Fibroblast of pulmonary artery (primary cell): ENCODE measurements at places on chromosomes 13 and 19.

GRCh38 chr19:43316591-43317319 lies 36.7 kb upstream of the CD177 start:
- peak; percentile 11 for DNase-seq

GRCh38 chr13:107801621-107802020 lies 413.7 kb downstream of the LIG4 start:
- DNase-seq: no peak

DNA sequence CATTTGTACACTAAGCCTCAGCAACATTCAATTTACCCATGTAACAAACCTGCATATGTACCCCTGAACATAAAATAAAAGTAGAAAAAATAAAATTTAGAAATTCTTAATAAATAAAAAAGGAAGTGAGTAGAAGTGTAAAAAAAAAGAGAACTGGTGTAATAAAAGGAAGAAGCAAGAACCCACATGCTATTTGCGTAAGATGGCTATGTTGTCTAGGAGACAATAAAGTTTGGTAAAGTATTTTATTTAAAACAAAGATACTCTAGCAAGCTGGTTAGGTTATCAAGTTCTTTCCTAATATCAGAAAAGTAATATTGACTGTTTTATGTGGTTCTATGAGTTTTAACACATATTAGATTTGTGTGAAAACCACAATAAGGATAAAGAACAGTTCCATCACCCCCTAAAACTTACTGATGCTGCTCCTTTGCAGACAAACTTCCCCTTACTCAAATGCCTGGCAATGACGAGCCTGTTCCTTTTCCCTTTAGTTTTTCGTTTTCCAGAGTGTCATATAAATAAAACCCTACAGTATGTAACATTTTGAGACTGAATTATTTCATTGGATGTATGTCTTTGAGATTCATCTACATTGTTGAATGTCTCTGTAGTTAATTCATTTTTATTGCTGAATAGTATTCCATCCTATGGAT lies 98.9 kb downstream of the TNFSF13B start:
- DNase-seq: no peak

DNA sequence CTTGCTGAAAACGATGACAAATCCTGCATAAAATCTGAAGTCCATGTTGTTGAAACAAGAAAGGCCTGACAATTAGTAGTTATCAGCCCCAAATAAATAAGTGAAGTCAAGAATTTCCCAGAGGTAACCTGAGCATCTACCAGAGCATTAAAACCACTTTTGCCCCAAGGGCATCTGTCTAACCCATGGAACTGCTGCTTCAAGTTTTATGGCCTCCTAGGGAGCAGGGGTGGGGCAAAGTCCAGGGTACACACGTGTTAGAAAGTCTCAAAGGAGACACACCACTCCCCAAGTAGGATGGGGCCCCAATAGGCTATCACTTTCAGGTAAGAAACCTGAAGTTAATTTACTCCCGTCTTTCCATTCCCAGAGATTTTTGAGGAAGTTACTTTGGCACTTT lies 81.1 kb downstream of the CACNA1A start:
- no peak for DNase-seq

GRCh38 chr13:34416971-34417380 lies 525.1 kb upstream of the NBEA start:
- DNase-seq: peak; percentile 80

DNA sequence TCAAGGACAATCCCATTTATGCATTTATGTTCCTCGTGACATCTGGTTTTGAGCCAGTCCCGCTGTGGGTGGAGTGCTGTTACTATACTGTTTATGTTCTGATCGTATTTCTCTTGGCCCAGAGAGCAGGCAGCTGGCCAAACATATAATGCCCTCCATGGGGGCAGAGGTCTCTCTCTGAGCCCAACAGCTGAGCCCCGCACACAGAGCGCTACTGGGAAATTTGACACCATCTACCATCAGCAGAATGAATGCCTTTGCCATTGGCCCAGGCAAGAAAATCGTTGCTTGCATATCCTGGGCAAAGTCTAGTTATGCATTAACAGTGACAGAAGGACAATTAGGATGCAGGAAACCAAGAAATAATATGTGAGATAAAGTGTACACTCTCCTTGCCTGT lies 126.8 kb upstream of the CACNA1A start:
- DNase-seq: no peak

- peak; percentile 66 for DNase-seq
Observed at GRCh38 chr13:74243637-74244526, 109.7 kb upstream of the KLF12 start.

GRCh38 chr13:20090349-20090748 lies 70.5 kb downstream of the GJA3 start:
- peak; percentile 8 for DNase-seq

DNA sequence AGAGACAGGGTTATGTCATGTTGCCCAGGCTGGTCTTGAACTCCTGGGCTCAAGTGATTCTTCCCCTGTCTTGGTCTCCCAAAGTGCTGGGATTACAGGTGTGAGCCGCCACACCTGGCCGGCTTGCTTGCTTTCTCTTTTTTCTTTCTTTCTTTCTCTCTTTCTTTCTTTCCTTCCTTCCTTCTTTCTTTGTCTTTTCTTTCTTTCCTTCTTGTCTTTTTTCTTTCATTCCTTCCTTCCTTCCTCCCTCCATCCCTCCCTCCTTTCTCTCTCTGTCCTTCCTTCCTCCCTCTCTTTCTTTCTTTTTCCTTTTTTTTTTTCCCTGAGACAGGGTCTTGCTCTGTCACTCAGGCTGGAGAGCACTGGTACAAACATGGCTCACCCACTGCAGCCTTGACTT lies 6.8 kb upstream of the BTBD2 start:
- DNase-seq: no peak

- peak; percentile 51 for DNase-seq
Observed at GRCh38 chr19:14507704-14508542, 10.3 kb downstream of the DNAJB1 start.

DNA sequence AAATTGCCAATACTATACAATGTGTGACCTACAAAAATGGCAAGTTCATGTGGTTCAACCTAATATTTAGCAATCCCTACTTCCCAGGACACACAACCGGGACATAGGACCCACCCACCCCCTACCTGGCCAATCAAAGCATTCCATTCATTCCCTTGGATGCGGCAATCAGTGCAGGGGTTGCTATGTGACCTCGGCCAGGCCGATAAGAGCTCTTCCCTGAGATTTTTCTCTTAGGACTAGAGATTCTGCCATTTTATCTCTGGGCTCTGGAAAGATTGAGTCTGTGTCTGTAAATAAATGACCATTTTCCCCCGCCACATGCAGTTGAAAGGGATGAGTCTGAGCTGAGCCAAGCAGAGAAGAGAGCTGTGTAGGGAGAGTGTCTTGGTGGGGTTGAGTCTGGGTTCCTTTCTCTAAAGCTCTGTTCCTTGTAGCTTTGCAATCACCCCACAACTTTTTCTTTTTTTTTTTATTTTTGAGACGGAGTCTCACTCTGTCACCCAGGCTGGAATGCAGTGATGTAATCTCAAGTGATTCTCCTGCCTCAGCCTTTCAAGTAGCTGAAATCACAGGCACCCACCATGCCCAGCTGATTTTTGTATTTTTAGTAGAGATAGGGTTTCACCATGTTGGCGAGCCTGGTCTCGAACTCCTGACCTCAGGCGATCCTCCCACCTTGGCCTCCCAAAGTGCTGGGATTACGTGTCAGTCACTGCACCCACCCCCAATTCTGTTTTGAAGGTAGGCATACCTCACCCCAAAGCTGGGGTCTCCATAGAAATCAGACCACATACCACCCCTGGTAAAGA lies 7.4 kb downstream of the IFNL1 start:
- no peak for DNase-seq

DNA sequence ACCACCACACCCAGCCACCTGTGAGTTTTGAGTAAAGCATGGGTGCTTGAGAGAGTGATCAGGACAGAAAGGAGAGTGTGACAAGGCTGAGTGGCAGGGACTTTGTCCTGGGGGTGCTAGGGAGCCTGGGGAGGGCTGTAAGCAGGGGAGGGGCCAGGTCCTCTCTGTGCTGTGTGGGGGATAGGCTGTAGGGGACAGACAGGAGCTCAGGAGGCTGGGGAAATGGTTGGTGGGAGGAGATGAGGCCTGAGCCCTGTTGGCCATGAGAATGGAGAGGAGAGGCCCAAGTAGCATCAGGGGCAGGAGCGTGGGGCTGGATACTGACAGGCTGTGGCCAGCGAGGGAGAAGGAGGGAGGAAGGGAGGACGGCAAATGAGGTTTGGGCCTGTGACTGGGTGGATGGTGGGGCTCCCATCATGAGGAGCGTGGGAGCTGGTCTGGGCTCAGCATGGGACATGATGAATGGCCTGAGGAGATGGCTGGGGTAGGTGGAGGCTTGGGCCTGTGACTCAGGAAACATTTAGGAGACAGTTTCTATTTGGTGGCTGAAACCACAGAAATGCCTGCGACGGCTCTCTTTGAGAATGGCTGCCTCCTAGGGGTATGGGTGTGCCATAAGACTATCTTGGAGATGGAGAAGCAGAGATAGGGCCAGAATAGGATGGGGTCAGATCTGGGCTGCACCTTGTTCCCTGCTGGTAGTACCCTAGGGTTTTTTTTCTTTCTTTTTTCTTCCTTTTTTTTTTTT lies 25.0 kb downstream of the GRIN2D start:
- no peak for DNase-seq

DNA sequence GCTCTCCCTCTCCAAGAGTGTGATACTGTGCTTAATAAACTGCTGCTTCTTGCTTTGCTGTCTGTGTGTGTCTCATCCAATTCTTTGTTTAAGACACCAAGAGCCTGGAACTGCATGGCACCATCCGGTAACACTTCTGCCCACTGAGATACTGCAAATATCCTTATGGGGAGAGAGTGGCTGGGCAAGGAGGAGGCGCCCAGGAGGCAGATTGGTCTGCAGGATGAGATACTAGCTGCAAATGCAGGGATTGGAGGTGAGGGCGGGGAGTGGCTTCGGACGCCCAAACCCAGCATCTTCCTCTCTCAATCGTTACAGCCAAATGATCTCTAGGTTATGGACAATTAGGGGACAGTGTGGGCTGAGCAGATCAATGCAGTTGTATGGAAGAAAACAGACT lies 1.7 kb upstream of the SIGLEC7 start:
- no peak for DNase-seq

DNA sequence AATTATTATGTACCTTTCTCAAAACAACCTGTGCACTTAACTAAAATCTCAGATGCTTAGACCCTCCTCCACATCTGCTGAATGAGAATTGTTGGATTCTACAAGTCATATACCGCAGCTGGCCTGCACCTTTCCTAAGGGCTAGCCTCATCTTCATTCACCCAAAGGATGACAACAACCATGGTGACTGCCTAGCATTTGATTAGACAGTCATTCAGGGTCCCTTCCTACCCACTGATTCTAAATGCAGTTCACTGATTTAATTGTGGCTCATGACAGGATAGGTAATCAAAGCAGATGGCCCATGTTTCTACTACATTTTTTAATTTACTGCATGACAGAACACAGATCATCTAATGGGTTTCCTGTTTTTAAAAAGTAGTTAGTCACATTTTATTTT lies 551.9 kb upstream of the SLC10A2 start:
- no peak for DNase-seq

DNA sequence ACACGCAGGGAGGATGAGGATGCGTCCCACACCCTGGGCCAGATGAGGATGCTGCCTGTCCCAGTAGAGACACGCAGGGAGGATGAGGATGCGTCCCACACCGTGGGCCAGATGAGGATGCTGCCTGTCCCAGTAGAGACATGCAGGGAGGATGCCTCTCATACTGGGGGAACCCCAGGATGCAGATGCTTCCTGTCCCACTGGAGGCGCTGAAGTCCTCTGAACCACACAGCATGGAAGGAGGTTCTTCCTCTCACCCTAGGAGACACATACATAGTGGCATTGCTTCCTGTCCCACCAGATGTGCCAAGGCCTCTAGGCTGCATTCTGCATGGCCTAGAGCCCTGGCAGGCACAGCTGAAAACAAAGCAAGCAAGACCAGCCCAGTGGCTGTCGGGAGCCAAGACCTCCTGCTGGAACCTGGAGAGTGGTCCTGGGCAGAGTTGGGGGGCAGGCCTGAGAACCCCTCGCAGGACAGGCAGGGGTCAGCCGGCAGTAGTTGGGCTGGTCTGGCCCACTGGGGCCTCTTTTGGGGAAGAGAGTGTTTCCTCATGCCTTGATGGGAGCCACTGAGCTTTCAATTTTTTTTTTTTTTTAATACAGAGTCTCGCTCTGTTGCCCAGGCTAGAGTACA lies 4.3 kb downstream of the HPN start:
- DNase-seq: peak; percentile 32

DNA sequence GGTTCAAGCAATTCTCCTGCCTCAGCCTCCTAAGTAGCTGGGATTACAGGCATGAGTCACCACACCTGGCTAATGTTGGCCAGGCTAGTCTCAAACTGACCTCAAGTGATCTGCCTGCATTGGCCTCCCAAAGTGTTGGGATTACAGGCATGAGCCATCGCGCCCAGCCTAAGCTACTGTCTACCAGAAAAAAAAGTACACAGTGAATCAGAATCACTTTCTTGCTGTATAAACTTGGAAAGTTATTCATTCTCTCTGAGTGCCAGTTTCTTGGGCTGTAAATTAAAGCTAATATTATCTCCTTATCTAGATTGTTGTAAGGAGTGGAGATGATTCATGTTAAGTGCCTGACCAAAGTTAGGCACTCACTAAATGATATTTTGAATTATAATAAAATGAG lies 242.8 kb downstream of the ENOX1 start:
- no peak for DNase-seq

- no peak for DNase-seq
Observed at GRCh38 chr19:5298471-5298901, 42.1 kb downstream of the PTPRS start.

GRCh38 chr19:55621673-55622231 lies 2.6 kb downstream of the ZNF784 start:
- no peak for DNase-seq

DNA sequence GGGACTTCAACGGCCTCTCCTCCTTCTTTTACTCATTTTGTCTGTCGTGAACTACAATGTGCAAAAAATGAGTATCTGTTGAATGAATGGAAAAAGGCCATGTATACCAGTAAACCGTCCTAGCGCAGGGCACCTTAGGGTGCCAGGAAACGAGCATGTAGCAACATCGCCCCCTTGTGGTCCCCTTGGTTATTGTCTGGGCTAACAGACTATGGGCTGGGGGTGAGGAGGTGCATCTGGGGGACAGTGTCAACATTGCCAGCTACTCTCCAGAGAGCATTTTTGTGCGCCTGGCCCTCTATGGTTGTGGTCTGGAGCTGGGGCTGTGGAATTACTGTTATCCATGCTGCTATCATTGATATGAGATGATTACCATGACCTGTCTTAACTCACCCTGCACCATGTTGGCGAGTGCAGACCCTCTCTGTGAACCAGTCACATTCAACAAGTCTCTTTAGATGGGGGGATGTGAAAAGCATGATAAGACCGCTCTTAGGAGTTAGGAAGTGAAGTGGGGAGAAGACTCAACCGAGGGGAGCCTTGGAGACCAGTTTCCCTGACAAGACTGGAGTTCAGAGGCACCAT lies 22.8 kb upstream of the SIGLEC11 start:
- DNase-seq: peak; percentile 55

- no peak for DNase-seq
Observed at GRCh38 chr13:50711131-50711815, 132.2 kb downstream of the DLEU7 start.

DNA sequence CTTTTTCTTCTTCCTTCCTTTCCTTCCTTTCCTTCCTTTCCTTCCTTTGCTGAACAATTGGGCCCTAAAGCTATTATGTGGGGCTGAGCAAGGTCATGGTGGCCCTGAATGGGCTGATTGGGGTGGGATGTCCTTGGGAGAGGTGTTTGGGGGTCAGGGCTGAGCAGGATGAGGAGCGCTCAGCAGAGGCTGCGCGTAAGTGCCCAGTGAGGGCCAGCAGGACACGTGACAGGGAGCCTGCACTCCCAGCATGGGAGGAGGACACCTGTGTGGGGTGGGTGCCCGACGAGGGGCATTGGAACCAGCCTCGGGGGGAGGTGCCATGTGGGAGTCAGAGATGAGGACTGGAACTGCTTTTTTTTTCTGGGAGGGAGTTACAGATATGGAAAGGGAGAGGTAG lies 5.4 kb upstream of the LGALS7 start:
- DNase-seq: no peak
